ENCODE measurements at places on chromosomes 5 and 9.

DNA sequence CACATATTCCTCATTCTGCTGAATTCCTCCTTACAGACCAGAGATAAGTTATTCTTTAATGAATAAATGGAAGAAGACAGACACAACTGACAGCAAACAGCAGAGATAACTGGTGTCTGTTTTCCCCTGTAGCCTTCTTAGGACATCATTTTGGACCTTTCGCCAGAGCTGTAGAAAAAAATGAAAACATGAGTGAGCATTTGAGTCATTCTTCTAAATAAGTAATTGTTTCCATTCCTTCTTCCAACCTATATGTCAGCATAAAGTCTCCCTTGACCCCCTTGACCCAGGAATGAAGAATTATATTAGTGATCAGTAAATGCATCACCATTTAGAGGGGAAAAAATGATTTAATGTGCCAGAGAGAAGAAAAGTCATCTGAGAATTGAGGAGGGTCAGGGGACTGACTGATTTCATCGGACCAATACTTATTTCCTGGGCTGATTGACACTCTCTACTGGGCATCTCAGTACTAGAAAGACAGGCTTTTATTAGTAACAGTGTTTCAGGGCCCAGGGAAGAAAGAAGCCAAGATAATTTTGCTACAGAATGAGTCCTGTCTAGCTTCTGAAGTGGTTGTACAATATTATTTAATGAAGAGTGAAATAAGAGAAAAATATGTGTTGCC lies 597.0 kb downstream of the PSAT1 start:
- DNase-seq, result no peak

DNA sequence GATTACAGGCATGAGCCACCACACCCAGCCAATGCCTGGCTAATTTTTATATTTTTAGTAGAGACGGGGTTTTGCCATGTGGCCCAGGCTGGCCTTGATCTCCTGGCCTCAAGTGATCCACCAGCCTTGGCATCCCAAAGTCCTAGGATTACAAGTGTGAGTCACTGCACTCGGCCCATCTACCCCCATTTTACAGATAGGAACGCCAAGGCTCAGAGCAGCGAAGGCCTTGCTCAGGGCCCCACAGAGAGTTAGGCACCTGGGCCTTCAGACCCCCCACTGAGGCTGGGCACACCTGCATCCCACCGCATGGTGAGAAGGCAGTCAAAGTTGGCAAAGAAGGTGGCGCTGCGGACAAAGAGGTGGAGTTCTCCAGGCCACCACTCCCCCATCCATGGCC lies 143.1 kb downstream of the GAPVD1 start:
- no peak for DNase-seq

DNA sequence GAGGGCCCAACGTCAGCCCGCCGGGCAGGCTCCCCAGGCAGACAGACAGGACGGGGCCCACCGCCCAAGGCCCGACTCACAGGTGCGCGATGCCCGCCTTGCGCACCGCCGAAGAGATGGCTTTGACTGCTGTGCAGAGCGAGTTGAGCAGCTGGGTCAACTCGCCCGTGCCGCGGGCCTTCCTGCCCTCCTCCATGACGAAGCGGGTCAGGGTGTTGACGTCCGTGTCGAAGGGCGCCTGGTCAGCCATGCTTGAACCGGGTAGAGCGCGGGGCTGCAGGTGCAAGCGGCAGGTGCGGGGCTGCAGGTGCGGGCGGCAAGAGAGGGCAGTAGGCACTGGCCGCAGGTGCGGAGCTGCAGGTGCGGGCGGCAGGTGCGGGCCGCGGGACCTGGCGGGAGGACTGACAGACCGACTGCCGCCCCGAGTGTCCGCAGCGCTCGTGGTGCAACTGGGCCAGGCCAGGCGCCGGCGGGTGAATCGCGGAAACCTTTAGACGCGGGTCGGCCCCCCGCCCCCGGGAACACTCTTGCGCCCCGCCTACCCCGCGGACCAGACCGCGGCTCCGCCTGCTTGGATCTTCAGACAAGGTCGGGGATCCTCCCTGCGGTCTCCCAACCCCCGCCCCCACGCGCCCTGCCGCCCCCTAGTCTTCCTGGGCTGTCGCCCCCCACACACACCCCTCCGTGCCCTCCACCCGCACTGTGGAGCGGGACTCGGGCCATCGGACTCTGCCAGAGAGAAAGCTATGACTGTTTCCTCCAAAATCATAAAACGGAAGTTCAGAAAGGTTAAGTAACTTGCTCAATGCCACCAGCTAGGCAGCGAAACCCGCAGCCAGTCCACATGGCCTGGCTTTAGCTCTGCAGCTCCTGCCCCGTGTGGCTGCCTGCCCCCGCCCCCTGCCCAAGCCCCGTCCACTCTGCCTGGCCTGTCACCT lies at the start of gene FBP1:
TSS of gene FBP1 (minus strand) at position 458 of the 938 bp plus-strand sequence. CDS start at position 250, 208 bp downstream.
- no peak for DNase-seq

DNA sequence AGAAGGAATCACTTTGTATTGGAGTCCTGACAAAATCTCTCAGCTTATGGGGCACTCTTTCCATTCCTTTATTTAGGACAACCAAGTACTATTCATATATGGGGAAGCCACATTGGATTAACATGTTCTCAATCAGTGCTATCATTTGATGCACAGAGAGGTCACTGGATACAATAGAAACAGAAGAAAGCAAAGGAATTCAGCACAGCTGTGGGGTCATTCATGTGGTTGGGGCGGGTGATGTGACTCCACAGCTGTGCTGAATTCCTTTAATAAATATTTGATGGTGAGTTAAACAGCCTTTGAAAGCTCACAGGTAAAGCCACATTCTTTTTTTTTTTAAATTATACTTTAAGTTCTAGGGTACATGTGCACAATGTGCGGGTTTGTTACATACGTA lies 854 bp upstream of the TEX48 start:
- no peak for DNase-seq

DNA sequence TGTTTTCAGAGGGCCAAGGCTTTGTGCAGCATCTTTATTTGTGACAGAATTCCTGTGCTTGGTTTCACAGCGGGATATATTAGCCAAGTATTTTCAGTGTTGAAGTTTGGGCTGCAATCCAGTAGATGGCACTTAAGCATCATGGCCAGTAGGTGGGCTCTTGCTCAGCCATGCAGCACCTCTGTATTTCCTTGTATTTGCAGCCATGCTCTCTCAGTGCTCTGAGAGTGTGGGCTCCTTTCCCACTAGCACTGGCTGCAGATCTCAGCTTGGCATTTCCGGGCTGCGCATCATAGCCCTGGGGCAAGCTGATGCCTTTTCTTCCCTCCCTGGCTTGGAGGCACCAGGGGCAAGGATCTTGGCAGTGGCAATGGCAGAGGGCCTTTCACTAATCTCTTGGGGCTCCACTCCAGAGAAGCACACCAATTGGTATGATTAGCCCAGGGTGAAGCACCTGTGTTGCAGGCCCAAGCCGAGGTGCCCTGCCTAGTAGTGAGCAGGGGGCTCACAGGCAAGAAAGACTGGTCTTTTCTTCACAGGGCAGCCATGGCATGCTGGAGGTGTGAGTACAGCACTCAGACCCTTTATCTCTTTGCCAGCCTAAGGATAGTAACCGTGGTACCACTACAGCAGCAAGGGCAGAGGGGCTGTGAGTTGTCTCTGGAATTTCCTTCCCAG lies 48.3 kb downstream of the SLCO6A1 start:
- DNase-seq, result no peak

DNA sequence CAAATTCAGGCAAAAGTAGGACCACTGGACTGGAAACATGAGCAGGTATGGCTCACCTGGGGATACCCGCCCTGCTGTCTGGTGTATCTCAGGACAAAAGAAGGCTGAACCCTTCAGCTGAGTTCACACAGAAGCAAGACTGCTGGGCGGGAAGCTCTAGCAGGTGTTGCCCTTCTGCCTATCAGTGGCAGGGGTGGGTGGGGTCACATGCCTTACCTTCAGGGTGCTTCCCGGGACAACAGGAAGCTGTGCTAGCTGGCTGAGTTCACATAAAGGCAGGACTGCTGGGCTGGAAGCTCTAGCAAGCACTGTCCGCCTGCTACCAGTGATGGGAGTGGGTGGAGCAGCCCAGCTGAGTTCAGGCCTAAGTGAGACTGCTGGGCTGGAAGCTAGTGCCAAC lies 498.8 kb upstream of the ZNF608 start:
- DNase-seq, result no peak

GRCh38 chr9:115690786-115691496 lies 462.6 kb upstream of the PAPPA start:
- no peak for DNase-seq

Measured in cortex of kidney (tissue), 1 donor.